ENCODE measurements at places on chromosomes 7 and 10.

GRCh38 chr10:124886195-124886594 lies 55.7 kb upstream of the ZRANB1 start:
- no peak for DNase-seq

GRCh38 chr7:65265933-65266519 lies 107.6 kb upstream of the ZNF92 start:
- no peak for DNase-seq

DNA sequence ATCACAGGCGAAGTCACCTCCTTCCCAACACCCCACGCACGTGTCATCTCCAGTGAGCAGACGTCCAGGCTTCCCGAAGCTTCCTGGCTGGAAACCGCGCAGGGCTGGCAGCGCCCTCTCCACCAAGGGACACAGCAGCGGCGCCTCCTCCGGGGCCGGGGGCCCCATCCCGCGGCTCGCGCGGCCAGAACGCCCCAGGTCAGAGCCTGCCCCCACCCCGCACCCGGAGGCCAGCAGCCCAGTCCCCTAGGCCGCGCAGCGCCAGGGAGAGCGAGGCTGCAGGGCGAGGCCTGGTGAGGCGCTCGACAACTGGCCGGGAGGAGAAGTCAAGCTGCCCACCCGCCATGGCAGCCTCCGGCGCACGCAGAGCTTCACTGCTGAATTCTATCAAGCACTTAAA lies 247.0 kb downstream of the SEMA3D start:
- no peak for DNase-seq

DNA sequence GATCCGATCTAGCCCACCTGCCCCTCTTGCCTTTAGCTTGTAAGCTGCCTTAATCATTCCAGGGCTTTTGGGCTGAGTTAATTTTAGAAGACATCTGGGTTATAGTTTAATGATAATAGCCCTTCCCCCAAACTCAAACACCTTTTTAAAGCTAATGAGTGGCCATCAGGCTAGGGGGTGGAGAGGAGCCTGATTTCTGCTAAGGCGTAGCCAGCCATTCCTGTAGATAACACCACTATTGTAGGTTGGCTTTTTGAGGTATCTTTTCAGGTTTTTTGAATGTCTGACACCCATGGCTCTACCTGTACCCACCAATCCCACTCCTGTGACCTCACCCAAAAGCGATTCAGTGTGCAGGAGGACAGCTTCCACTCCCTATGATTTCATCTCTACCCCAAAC lies 7.6 kb upstream of the SYPL1 start:
- DNase-seq, result no peak

GRCh38 chr10:14191407-14191806 lies 139.3 kb downstream of the FRMD4A start:
- no peak for DNase-seq

GRCh38 chr10:116336866-116337265 lies 12.6 kb downstream of the CCDC172 start:
- DNase-seq, result no peak

DNA sequence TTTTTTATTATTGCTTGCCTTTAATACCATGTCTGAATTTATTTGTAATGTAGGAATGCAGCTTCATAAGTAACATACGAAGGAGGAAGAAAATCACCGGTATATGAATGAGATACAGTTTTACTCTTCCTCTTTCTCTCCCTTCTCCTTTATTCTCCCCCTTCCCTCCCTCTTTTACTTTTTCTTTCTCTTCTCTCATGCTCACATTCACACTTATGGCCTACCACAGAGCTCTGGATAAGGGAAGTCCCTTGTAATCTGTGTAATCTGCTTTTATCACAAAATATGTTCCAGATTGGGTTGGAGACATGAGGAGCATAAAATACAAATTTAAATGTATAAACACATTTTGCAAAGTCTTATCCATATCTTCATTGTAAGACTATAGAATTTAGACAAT lies 59.4 kb downstream of the MDFIC start:
- no peak for DNase-seq

GRCh38 chr10:70448236-70448635 lies 6.8 kb upstream of the NODAL start:
- DNase-seq, result no peak

DNA sequence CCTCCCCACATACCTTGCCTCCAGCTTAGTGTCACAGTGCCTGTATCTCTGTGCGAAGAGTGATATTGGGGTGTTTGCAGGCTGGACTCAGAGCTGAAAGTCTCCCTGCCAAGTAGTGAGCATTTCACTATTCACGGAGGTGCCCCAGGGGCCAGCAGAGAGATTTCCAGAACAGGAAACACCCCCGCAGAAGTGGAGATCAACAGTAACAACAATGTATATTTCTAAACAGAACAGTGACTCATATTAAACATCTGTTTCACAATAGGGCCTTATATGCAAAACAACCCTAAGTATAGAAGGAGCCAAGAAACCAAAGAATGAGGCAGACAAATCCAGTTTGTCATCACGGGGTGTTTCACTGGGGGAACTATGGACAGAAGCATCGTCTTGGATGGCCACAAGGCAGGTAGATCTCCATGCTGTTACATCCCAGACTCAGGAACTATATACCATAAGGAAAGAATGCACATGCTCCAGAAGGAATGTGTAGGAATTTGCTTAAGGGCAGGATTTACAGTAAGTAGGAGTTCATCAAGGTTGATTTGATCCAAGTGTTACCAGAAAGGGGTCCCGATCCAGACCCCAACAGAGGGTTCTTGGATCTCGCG lies 29.3 kb upstream of the CCL24 start:
- no peak for DNase-seq

DNA sequence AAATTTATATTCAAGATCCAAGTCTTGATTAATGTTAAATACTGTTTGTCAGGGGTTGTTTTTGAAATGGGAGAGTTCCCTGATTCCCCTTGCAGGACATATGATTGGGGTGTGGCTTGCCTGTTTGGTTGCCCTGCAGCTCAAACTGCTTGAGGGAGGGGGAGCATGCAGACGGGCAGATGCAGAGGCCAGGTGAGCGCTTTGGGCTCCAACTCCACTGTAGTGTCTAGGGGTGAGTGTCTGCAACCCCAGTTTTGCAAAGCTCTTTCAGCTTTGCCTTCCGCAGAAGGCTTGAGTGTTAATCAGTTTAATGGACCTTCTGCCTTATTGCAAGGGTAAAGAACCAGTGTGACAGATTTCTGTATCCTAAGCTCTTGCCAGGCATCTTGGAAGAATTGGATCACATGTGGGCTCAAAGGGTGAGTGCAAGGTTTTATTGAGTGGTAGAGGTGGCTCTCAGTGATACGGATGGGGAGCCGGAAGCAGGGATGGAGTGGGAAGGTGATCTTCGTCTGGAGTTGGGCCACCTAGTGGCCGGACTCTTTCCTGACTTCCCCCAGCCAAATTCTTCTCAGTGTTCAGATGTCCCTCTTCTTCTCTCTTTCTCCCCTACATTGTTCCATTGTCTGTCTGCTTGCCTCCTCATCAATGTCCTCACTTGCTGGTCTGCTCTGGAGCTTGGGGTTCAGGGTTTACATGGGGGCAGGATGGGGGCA lies 479.7 kb downstream of the ATRNL1 start:
- DNase-seq, result no peak

DNA sequence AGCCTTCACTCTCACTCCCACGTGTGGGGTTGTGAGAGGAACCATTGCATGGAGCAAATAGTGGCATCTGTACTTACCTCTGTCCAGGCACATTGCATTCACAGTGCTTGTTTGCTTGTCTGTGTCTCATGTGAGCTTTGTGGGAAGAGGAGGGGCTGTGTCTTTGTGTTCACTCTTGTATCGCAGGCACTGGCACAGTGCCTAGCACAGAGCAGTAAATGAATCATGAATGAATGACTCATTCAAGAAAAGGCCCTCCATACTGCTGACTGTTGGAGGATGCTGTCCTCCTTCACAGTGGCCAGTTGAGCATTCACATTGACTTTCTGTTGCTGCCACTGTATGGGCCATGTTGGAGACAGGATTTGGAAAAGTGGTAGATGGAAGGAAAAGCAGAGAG lies 125.3 kb downstream of the SORCS3 start:
- no peak for DNase-seq

All from putamen (tissue), 1 donor.